Caco-2 (cell line): ENCODE measurements at places on chromosomes 7 and 10.

DNA sequence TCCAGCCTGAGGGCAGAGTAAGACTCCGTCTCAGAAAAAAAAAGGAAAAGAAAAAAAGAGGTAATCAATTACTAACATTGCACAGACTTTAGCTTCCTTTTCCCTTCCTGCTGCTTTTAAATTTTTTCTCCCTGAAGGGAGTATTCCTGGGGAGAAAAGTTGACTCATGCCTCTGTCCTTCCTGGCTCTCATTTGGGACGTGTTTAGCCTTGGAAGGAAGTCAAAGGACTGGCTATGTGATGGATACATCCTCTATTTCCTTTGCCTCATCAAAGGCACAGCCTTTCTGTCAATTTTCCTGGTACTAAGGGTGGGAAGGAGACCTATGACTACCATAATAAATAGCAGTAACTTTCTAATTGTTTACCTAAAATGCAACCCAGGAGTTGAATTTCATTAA lies 77.6 kb downstream of the ITGA8 start:
- H3K27ac ChIP-seq, result no peak overlapping the region
- no peak for DNase-seq

DNA sequence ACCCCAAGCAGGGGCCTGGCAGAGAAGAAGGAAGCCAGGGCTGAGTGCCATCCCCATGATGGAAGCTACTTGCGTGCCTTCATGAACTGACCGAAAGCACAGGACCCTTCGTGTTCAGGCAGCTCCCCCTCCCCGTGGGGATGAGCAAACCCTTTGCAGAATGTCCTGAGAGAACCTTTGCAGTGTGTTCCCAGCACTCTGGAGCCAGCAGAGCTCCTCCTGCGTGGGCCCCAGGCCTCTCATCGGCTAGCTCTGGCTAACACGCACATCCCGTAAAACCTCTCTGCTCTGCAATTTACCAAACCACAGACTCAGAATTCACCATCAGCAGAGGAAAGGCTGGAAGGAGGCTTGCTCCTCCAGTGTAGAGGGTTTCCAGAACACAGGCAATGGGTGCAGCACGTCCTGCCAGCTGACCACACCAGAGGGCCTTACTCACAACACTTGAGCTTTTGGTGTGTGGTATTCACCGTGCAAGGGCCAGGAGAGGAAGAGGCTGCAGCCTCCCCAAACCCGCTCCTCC lies 3.1 kb downstream of the SH3PXD2A start:
- no peaks in the 10 kb centered on the region for H3K27me3 ChIP-seq
- no peak for DNase-seq
- H3K4me1 ChIP-seq, result peaks cover 11% of the 10 kb centered on the region
- peaks cover 2% of the 10 kb centered on the region; the same call in 1 of the 2 replicates for H3K36me3 ChIP-seq

DNA sequence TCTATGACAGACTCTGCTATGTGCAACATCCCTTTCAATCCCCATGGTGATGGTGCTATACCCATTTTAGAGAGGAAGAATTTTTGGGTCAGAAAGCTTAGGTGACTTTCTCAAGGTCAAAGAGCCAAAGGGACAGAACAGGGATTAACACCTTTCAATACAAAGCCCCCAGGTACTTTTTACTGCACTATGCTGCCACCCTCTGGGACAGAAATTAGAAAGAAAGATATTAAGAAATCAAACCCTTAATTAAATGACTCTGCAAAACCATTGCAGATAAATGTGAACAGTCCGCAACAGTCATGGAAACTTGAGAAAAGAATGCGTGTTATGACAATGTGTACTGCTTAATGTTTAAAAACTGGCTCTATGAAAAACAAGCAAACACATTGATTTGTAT lies 673.7 kb downstream of the MAGI2 start:
- no peaks in the 10 kb centered on the region for H3K27me3 ChIP-seq
- H3K4me1 ChIP-seq, result no peaks in the 10 kb centered on the region
- no peak overlapping the region for H3K4me3 ChIP-seq
- H3K27ac ChIP-seq, result no peak overlapping the region

GRCh38 chr7:117116211-117116610 lies 162.9 kb downstream of the ST7 start:
- DNase-seq, result no peak
- H3K27ac ChIP-seq, result no peak overlapping the region
- H3K4me1 ChIP-seq, result no peaks in the 10 kb centered on the region
- no peaks in the 10 kb centered on the region for H3K36me3 ChIP-seq
- H3K27me3 ChIP-seq, result no peaks in the 10 kb centered on the region

DNA sequence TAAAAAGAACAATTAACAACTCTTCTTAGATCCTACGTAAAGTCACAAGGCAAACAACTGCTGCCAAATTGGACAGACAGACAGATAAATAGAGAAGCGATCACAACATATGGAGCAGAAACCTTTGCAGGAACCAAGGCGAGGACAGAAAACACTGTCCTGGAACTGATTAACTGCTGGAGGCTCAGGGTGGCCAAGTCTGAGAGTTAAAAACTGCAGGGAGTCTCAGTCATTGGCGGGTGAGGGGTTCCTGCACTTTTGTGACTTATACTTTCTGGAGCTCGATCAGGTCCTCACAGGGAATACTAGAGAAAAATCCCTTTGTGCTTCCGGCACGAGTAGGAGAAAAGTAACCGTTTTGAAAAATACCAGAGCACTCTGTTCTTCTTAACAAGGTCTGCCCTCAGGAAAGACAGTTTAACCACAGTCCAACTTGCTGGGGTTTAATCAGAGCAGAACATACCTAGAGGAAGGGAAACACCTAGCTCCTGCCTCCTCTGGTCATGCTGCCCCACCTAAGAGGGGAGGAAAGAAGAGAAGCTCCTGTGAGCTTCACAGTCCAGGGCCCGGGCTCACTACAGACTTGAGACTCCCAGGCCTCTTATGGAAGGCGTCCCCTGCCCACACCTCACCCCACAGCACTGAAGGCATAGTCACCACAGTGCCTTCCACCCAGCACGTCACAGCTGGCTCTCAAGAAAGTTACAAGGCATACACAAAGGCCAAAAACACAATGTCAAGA lies 74.9 kb downstream of the LARP4B start:
- H3K27me3 ChIP-seq, result no peaks in the 10 kb centered on the region
- H3K4me3 ChIP-seq, result no peak overlapping the region
- DNase-seq, result no peak
- peaks cover 4% of the 10 kb centered on the region; the same call in 1 of the 2 replicates for H3K36me3 ChIP-seq

DNA sequence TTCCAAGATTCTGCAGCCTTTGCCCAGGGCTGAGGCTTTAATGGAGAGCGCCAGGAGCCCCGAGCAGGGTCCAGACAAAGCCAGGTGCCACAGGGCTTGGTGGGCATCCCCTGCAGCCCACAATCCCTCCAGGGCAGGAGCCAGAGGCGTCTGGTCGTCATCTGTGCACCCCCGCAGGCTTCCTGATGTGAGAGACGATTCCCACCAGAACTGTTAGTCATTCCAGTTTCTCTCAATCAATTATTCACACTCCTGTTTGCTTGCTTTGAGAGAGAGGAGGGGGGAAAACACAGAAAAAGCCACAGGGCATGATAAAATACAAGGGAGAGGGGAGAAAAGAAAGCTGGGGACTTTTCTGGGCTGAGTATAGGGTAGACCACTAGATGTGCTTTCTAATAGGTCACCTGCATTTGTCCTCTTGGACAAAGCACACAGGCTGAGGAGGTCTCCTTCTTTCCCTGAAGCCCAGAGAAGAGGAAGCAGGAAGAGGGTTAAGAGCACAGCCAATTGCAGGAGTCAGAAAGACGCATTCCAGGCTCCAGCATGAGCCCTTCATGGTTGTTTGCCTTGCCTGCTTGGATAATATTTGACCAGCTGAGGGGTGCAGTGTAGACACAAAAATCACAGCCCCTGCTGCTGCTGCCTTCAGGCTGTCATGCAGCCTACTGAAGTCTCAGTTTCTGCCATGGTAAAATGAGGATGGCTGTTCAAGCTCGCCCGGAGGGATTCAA lies 194.4 kb downstream of the PLXNA4 start:
- H3K36me3 ChIP-seq, result no peaks in the 10 kb centered on the region
- peaks cover 55% of the 10 kb centered on the region for H3K4me1 ChIP-seq
- H3K27ac ChIP-seq, result peak overlapping the region; percentile 63
- H3K27me3 ChIP-seq, result no peaks in the 10 kb centered on the region

- H3K27ac ChIP-seq, result no peak overlapping the region
- no peaks in the 10 kb centered on the region for H3K36me3 ChIP-seq
- DNase-seq, result no peak
- H3K4me3 ChIP-seq, result no peak overlapping the region
- no peaks in the 10 kb centered on the region for H3K4me1 ChIP-seq
These were observed 166.8 kb downstream of the SUGCT start for GRCh38 chr7:40301486-40302068.

GRCh38 chr10:127354992-127355391 lies 158.6 kb upstream of the INSYN2A start:
- H3K4me3 ChIP-seq, result no peak overlapping the region
- DNase-seq, result no peak
- H3K27ac ChIP-seq, result no peak overlapping the region

DNA sequence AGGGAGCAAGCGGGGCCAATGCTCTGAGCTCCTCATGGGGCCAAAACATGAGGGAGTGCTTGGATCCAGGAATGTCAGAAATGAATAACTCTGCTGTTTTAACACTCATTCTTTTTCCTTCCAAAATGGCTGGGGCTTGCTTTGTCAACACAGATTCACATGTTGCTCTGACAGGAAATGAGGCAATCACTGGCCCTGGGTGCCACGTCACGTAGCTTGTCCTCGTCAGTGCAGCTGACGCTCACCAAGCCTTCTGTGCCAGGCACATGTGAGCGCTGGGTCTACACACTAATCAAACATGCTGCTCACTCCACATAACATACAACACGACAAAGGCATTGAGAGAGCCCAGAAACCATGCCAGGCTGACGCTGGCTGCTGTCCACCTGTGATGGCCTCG lies 198.9 kb downstream of the WDR37 start:
- H3K27me3 ChIP-seq, result peaks cover 5% of the 10 kb centered on the region
- H3K4me1 ChIP-seq, result no peaks in the 10 kb centered on the region
- no peaks in the 10 kb centered on the region for H3K36me3 ChIP-seq
- H3K4me3 ChIP-seq, result no peak overlapping the region

- no peaks in the 10 kb centered on the region; the same call in 1 of the 2 replicates for H3K36me3 ChIP-seq
- no peak overlapping the region for H3K27ac ChIP-seq
- no peak overlapping the region for H3K4me3 ChIP-seq
- H3K4me1 ChIP-seq, result peaks cover 7% of the 10 kb centered on the region; the same call in 1 of the 2 replicates
These were observed 4.8 kb downstream of the RUFY2 start for GRCh38 chr10:68402276-68402675.

- no peak overlapping the region for H3K27ac ChIP-seq
- no peak for DNase-seq
- no peaks in the 10 kb centered on the region for H3K36me3 ChIP-seq
- no peaks in the 10 kb centered on the region for H3K4me1 ChIP-seq
- H3K27me3 ChIP-seq, result no peaks in the 10 kb centered on the region
- no peak overlapping the region for H3K4me3 ChIP-seq
These were observed 725.6 kb upstream of the GALNT17 start for GRCh38 chr7:70406186-70406949.

DNA sequence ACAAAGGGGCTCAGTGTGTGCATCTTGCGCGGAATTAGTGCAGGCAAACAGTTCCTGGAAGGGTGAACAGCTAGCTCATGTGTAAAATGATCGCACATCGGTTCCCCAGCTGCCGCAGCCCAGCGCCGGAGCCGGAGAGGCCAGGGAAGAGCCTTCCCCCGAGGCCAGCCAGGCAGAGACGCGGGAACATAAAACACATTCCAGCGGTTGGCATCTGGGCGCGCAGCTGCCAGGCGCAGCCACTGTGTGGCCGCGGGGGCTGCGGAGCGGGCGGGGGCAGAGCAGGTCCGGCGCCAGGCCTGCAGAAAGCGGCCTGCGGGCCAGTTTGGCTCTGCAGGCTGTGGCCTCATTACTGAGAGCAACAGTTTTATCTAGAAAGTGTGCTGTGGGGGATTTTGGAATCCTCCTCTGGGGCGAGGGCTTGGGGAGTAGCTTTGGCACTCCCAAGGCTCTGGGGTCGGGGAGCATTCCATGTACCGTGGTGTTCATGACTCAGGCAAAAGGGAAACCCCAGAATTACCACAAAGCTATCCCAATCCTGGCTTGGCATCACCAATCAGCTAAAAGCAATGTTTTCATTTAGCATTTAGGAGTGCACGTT lies 74.3 kb downstream of the SAMD9 start:
- no peak overlapping the region for H3K27ac ChIP-seq
- H3K27me3 ChIP-seq, result no peaks in the 10 kb centered on the region
- no peak for DNase-seq
- H3K4me1 ChIP-seq, result no peaks in the 10 kb centered on the region
- H3K36me3 ChIP-seq, result no peaks in the 10 kb centered on the region
- no peak overlapping the region for H3K4me3 ChIP-seq

DNA sequence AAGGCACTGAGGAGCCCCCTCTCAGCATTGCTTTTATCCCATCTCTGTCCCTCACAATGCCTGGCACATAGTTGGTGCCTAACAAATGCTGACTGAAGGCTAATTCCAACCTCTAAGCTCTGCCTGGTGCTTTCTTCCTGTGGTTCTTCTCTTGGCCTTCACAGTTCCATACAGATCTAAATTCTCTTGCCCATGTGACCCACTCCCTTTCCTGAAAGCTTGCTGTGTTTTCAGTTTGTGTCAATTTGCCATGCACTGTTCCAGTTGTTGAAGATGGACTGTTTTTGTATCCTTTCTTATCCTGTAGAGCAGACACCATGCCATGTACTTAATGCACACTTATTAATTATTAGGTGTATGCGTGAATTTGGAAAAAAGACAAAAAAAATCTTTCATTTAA lies 9.2 kb downstream of the TBXAS1 start:
- H3K4me1 ChIP-seq, result no peaks in the 10 kb centered on the region
- no peaks in the 10 kb centered on the region for H3K27me3 ChIP-seq
- H3K27ac ChIP-seq, result no peak overlapping the region
- no peak for DNase-seq
- H3K4me3 ChIP-seq, result no peak overlapping the region

GRCh38 chr7:99422625-99423024 lies 13.9 kb downstream of the BUD31 start:
- H3K4me3 ChIP-seq, result no peak overlapping the region
- 0 out of 2 replicates have a peak, but pooled peaks cover 5% of the 10 kb centered on the region for H3K4me1 ChIP-seq
